ENCODE measurements at places on chromosomes 12 and 14.

DNA sequence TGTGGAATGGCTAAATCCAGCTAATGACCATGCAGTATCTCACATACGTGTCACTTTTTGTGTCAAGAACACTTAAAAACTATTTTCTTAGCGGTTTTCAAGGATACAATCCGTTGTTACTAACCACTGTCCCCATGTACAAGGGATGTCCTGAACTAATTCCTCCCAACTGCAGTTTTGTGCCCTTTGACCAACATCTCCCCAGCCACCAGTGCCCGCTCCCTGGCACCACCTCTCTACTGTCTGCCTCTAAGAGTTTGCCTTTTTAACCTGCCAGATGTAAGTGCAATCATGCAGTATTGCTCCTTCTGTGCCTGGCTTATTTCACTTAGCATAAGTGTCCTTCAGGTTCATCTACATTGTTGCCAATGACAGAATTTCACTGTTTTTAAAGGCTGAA lies 315.7 kb downstream of the TMEM121 start:
- no peak for DNase-seq

GRCh38 chr12:2583642-2584401 lies 210.9 kb upstream of the FKBP4 start:
- no peak for DNase-seq

GRCh38 chr12:91273560-91273959 lies 90.9 kb upstream of the DCN start:
- DNase-seq = no peak

DNA sequence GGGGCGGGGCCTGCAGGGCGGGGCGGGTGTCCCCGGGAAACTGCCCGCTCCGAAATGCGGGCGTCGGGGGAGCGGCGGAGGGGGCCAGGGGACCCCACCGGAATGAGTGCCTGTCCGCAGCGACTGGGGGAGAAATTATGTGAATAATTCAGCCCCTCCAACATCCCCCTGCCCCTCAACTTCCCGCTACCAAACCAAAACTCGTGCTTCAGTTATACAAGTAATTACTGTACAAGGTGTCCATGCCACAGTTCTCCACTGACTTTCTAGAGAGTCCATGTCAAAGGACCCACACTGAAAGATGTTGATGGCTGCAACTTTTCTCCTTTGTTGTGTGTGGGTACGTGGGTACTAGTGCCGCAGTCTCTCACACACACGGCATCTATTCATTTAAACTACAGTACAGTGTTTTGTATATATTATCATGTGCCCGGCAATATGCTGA lies 414 bp upstream of the CDK17 start:
- DNase-seq = no peak

- no peak for DNase-seq
Measured at GRCh38 chr12:125214289-125214688, 149.1 kb downstream of the AACS start.

DNA sequence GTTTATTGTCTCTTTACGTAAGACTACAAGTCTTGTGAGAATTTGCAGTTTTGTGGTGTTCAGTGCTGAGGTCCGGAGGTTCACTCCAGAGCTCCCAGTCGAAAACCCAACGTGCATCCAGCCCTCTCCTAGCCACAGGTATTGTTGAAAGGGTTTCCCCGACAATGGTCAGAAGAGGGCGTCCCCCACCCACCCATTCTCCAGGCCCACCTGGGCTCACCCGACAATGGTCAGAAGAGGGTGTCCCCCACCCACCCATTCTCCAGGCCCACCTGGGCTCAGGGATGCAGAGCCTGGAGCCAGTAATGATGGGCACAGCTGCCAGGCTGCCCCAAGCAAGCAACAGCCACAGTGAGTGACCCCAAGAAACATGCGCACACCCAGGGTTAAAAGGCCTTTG lies 126.8 kb upstream of the EVL start:
- DNase-seq = no peak

- DNase-seq = no peak
Measured at GRCh38 chr12:65740506-65740872, 83.8 kb upstream of the HMGA2 start.

DNA sequence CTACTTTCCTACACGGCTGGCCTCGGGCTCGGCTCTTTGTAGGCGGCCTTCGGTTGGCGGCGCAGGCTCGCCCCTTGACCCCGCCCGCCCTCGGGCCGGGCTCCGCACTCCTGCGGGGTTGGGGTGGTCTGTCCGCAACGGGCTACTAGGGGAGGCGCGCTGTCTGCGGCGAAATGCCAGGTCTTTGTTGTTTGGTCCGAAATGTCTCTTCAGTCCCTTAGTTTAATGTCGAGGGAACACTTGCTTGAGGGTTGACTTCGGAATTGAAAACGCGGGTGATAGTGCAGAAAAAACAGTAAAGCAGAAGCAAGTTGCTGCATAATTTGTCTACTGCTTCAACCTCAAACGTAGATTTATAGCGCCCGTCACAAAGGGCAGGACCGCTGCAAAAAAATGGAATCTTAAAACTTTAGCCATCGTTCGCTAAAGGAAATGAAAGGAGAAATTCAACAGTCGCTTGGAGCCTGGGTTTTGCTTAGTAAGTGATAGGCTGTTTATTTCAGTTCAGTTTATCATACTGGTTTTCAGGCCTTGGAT lies 390 bp downstream of the JKAMP start:
- peak; percentile 9 for DNase-seq

- DNase-seq = peak; percentile 61
Measured at GRCh38 chr14:50067723-50068495, 48.5 kb downstream of the VCPKMT start.

- DNase-seq = no peak
Measured at GRCh38 chr14:98259881-98260280, 1012.1 kb downstream of the BCL11B start.

DNA sequence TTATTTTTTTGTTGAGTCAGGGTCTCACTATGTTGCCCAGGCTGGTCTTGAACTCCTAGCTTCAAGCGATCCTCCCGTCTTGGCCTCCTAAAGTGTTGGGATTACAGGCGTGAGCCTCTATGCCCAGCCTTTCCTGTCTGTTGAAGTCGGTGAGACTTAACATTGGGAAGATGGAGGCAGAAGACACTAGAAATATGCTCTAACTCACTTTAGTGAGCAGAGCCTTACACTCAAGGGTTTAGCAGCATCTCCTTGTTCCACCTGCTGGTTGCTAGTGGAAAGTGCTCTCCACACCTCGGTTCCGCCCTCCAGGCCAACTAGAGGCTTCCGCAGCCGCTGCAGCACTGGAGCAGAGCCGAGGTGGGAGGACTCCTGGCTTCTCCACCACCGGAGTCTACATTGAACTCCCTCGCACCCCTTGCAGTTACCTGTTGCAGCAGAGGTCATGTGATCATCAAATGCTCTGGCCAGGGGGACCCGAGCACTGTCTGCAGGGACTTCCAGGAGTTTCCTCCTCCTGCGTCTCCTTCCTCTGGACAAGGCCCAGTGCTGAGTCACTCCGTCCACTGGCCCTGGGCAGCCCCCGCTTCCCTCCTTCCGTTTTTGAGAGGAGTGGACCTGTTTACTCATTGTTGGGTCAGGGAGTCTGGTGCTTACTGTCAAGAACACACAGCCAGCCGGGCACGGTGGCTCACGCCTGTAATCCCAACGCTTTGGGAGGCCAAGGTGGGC lies 9.4 kb upstream of the HVCN1 start:
- DNase-seq = peak; percentile 72

DNA sequence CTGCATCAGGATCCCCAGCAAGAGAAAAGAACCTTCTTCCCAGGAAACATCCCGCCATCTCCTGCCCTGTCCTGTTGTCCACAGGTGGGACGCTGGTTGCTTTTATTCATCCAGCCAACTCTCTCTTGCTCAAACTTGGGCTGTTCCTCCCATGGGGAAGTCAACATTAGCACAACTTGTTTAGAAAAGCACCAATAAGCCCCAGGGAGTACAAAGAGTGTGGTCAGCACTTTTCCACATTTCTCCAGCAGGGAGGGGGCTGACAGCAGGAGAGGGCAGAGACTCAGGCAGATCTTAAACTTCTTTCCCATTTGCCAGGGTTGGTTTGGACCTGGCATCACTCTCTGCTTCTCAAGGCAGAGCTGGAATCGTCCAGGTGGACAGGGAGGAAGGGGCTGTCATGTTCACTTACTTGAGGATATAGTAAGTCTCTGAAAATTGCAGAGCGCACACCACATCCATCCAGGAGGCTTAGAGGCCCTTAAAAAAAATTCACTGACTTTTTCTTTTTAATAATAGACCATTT lies 74.9 kb downstream of the RBM19 start:
- no peak for DNase-seq

DNA sequence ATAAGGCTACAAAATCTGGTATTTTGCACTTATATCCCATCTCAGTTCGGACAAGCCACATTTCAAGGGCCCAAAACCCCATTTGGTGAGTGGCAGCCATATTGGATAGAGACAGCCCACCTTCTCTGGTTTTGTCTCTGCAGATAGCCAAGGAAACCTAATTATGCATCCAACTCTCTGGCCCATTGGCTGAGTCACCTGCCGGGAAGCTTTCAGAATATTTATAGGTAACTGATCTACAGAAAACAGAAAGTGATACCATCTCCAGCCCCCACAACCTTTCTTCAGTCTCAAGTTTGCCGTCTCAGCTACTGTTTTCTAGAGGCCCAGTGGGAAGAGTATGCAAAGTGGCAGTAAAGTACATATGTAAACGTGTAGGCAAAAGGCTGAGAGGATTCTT lies 33.7 kb upstream of the PPP1CC start:
- DNase-seq = no peak
